ENCODE measurements at places on chromosomes 5 and 9.
A peak's percentile ranks its signal among the peaks of the same experiment; 100 is the strongest.

GRCh38 chr9:113991714-113992113, 86.4 kb downstream of the AMBP start:
- no peak for DNase-seq

- no peak for DNase-seq
These were observed 372.1 kb downstream of the NTRK2 start for GRCh38 chr9:85041466-85042137.

DNA sequence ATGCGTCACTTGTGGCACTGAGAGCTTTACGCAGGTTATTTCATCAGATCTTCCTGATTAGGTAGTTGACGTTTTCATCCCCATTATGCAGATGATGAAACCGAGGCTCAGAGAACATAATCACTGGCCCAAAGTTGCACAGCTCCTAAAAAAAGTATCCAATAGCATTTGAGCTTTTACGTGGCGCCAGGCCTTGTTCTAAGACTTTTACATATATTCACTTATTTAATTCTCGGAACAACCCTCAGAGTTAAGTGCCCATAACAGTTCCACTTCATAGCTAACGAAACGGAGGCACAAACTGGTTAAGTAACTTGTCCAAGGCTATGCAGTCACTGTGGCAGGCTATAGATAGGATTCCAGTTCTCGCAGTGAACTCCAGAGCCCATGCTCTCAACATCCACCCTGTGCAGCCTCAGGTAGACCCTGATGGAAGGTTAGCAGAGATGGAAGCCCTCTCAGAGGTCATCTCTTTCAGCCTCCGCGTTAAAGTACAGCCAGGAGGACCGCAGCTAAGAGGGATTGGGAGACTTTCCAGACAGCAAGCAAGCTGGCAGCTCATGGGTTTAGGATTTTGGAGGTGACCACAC, 39.3 kb downstream of the AMBP start:
- no peak for DNase-seq

DNA sequence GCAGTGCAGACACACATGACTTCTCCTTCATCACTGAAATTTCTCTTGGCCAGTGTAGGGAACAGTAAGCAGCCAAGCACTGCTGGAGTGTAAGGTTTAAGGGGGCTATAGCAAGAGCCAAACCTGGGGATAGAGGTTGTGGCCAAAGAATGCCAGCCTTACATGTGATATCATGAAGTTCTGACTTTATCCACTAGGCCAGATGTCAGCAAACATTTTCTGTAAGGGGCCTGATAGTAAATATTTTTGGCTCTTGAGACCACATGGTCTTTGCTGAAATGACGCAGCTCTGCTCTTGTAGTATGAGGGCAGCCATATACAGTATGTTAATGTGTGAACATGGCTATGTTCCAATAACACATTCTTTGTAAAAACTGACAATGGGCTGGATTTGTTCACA, 29.7 kb upstream of the FYB1 start:
- DNase-seq: no peak

DNA sequence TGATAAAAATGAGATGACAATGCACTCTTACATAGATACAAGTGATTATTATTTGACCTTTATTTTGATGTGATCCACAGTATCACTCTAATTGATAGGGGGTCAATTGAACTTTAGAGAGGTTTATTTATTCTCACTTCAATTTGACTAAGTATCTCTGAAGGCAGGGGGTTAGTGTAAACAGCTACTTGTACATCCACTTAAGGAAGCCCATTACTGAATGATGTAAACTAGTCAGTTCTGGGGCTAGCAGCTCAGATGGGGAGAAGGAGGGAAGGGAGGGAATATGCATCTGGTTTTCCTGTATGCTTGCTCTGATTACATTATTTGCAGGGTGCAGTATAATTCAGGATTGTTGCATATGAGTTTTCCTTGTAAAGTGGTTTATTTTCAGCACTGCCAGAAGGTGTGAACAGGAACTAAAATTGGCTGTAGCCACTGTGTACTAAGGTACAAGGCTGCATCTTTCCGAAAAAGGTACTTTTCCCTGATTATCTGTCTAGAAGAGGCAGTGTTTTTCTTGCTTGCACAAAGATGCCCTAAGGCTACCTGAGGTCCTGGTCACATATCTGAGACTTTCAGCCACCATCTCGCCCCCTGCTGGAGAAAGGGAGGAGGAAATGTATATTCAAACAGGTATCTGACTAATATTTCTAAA, 51.2 kb downstream of the MRPS27 start:
- no peak for DNase-seq

GRCh38 chr5:138641547-138642298, 66.5 kb upstream of the HSPA9 start:
- peak; percentile 62 for DNase-seq

GRCh38 chr9:28365020-28365640, 791.8 kb upstream of the C9orf72 start:
- no peak for DNase-seq

DNA sequence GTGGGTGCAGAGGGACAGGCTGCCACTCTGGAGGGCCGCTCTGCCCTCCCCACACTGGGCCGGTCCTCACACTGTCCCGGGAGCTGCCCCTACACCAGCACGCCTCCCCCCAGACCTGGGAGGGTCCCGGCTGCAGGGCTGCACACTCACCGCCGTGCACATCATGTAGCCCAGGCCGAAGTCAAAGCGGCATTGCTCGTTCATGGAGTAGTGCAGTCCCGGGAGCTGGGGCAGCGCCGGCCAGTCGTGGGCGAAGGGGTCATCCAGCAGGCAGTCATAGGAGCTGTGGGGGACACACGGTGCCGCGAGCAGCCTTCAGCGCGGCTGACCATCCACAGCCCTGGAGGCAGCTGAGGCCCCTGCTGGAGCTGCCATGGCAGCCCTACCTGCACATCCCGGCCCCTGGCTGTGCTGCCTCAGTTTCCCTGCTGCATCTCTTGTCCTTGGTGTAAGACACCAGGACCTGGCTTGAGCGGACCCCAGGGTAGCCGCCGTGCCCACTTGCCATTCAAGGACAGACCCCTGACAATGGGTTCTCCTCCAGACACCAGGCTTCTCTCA, 93.2 kb downstream of the ZNF354C start:
- DNase-seq: no peak

DNA sequence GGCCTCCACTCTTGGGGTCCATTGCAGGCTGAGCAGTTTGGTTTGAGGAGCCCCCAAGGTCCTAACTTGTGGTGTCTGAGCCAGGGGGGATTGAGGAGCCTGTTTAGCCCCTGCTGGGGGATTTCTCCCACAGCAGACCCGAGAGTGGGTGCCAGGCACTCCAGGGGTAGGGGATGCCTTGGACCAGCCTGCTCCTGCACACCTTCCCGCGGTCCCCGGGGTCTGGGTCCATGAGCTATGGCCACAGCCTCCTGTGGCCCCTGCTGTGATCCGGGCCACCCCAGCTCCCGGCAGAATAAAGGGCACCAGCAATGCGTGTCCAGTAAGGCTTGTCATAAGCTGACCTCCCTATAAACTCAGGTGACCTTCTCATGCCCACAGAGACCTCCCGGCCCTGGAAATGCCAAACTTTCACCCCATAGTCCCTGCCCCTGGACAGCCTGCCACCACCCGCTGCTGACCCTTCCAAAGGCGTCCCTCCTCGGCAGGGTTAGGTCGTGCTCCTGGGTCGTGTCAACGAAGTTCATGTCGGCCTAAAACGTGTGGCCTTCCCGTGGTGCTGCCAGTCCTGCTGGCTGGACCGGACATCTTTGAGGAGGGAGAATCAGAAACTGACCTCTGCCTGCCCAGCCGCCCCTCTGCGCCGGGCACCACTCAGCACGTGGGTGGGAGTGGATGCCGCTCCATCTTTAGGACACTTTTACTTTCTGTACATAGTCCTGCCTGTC, 137.6 kb downstream of the MRPL36 start:
- no peak for DNase-seq

GRCh38 chr5:109192027-109192426, 217.7 kb downstream of the PJA2 start:
- no peak for DNase-seq

DNA sequence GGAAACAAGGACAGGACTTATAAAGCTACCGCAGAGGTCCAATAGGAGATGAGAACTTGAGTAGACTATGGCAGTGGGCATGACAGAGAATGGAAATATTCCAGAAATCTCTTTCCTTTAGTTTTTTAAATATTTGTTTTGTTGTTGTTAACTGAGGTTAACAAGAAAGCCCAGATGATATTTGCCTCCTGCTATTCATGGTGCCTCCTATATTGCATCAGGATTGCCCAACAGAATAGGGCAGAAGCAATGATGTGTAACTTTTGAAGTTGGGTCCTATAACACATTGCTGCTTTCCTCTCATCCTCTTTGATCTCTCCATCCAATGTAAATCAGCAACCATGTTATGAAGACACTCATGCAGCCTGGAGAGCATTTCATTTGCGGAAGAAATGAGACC, 42.8 kb downstream of the PDE4D start:
- no peak for DNase-seq

DNA sequence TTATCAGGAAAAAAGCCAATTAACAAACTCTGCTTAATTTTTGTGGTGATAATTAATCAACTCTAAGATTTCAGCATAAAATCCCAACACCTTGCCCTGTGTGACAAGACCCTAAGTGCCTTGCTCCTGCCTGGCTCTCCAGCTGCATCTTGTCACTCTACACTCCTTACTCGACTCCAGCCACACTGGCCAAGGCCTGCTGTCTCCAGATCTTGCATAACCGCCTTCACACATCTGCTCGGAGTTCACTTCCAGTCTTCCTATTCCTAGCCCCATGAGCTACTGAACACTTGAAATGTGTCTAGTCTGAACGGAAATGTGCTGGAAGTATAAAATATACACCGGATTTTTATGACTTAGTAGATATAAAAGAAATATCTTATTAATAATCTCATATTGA, 259.6 kb downstream of the EPB41L4A start:
- DNase-seq: no peak

- peak; percentile 28 for DNase-seq
These were observed 547.2 kb downstream of the LRRC70 start for GRCh38 chr5:63125862-63126261.

GRCh38 chr9:14627513-14627912, 65.7 kb downstream of the ZDHHC21 start:
- DNase-seq: no peak

- DNase-seq: no peak
These were observed 10.6 kb upstream of the CXXC5 start for GRCh38 chr5:139637438-139638089.

DNA sequence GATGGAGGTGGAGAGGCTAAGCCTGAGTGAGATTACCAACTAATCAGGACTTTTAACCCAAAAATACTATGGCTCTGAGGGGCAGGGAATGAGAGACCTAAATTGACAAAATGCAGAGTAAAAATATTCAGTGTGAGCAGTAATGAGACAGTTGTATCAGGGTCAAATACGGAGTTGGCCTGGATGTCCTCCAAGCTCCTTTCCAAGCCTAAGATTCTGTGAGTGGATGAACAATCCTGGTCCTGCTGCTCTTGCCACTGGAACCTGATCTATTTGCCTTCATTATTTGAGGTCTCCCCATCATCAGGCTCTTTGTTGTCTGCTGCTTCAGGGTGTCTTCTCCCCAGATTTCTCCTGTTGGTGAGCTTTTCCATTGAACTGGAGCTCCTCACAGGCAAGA, 1.1 kb downstream of the PDCD1LG2 start:
- DNase-seq: no peak

DNA sequence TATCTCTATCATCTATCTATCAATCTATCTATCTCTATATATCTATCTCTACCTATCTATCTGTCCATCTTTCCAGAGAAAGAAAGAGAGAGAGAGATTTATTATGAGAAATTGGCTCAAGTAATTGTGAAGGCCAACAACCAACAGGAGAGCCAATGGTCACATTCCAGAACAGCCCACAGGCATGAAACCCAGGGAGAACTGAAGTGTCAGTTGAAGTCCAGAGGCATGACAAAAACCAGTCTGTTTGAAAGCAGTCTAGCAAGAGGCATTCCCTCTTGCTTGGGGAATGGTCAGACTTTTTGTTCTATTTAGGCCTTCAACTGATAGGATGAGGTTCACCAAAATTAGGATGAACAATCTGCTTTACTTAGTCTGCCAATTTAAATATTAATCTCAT, 87.6 kb upstream of the PLCXD3 start:
- DNase-seq: no peak

GRCh38 chr5:175609526-175609925, 48.3 kb upstream of the HRH2 start:
- DNase-seq: no peak

GRCh38 chr5:124751031-124751430, 4.6 kb upstream of the ZNF608 start:
- no peak for DNase-seq

DNA sequence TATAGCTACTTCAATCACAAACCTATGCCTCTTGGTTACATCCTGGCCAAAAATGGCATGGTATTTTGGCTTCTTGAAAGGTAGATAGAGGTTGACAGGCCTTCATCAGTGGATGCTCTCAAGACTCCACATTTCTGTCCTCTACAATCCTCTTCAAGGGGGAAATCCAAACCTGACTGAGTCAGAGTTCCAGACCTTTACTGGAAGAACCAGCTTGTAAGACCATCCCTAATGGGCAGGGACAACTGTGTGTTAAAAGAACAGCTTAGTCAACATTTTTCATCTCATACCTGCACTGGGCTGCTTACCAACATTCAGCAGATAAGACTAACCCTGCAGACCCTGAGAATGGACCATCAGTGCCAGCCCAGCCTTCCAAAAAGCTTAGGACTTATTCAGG, 155.7 kb downstream of the CDK5RAP2 start:
- no peak for DNase-seq

DNA sequence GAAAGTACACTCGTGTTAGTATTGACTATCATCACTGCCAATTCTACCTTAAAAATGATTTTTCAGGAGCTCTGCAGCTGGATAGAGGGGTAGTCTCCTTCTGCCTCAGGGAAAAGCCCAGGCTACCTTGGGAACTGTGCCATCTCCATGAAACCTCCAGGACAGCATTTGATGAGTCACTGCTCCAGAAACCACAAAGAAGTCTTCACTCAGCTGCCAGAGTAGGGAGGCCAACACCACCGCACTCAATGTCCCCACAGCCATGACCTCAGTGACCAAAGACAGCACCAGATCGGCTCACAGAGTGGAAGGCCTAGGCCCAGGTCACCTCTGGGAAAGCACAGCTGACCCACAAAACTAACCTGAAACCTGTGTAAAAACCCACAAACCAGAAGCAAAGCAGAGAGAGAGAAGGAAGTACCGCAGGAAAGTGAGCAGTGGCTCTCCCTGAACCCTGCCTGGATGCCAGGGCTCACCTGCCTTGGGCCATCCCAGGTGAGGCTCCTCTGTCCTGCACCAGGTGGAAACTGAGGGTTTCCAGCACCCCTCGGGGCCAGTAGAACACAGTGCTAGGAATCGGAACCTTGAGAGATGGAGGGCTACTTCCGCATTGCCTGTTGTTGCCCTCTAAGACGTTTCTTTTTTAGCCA, 30.0 kb downstream of the S1PR3 start:
- DNase-seq: peak; percentile 61

Measured in A549 (cell line).